ENCODE measurements at places on chromosomes 1 and 21.

DNA sequence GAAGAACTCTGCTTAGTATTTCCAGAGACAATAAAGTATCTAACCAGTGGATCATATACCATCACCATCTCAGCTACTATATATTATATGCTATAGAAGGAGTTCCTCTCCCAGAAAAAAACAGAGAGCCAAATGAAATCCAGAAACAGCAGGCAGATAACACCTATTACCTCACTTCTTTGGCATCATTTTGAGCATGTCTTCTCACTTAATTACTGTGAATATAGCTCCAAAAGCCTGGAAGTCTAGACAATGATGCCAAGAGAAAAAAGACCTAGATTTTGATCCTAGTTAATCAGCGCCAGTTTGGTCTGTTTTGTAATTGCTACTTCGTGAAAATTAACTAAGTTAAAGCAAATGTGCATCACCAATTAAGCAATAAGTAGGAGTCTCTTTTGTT, 131.3 kb downstream of the EIF4G3 start:
- DNase-seq: no peak

DNA sequence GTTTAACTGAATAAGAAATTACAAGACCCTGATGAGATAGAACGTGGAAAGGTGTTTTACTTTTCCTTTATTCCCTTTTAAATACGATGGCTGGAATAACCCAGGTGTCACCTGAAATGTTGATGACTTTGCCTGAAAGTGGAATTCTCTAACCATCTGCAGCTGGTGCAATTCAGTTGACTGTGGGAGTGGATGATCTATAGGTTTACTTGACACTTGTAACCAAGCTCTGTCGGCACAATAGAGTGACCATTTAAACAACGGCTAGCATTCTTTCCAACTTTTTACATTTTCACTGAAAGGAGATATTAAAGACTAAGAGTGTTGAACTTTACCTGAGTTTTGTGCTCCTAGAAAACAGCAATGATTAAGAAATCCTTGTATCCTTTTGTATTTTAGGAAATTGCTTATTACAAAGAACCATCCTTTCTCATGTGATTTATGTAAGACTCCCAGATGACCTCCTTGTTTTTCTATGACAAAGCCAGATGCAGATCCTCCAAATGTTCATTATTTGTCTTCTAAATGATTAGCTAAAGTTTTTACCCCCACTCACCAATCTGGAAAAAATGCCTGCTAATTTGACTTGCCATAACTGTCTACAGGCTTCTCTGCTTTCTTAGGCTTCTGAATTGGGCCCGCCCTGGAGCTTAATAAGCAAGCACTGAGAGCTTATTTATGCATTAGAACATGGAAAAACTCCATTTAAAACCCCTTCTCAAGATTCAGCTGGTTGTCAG, 129.5 kb upstream of the LRRC7 start:
- no peak for DNase-seq

DNA sequence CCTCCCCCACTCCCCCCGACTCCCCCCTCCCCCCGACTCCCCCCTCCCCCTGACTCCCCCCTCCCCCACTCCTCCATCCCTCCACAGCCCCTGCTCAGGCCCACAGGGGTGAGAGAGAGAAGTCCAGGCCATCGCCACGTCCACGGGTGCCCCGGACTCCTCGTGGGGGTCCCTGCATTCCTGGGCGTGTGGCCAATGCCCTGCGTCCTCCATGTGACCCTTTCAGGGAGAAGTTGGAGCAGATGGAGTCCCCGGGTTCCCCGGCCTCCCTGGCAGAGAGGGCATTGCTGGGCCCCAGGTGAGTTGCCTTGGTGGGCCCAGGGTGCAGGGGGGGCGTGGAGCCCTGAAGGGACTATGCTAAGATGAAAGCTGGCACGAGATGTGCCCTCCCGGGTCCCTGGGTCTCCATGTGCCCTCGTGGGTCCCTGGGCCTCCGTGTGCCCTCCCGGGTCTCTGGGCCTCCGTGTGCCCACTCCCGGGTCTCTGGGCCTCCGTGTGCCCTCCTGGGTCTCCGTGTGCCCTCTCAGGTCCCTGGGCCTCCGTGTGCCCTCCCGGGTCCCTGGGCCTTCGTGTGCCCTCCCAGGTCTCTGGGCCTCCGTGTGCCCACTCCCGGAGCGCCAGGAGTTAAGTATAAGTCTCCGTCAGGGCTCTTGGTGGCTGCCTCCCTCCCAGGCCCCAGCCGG, 52.0 kb downstream of the SLC19A1 start:
- DNase-seq: no peak

DNA sequence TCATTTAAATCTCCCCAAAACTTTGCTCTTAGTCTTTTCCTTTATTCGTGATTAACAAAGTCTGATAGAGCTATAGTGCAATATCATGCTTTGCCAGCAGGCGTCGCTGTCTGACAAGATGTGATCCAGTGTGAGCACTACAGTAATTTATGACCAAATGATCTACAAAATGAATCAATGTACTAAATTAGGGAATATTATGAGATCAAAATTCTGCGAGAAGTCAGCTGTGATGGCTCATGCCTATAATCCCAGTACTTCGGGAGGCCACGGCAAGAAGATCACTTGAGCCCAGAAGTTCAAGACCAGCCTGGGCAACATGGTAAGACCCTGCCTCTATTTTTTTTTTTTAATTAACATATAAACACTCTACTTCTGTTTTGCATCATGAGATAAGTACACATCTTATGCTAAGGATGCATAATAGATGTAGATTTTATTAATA, 3.6 kb upstream of the SPSB1 start:
- peak; percentile 82 for DNase-seq

DNA sequence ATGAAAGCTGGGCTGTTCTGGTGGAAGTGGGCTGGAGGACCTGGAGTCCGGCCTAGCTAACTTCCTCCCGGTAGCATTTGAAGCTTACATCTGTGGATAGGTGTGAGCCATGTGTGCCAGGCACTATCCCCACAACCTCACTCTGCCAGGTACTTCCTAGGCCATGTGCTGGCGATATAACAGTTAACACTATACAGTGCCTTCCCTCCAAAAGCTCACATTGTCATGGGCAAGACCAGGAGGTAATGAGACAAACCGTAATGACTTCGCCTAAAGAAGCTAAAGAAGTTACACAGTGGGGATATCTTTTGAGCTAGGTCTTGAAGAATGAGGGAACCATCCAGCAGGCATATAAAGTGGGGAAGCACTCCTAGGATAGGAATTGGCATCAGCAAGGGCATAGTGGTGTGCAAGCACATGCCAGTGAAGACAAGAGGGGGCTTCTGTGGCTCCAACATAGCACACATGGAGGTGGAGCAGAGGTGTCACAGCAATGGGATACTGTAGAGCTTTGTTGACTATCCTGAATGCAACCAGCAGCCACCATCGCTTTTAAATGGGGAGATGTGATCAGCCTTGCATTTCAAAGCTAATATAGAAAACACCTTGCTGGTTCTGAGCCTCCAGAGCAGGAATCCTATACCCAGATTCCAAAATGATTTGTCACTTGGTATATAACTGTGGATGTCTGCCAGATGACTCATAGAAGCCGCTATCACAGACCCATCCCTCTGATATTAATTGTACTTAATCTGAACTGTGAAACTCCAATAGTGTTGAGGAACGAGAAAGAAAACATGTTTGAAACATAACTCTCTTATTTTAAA, 466.3 kb downstream of the LMO4 start:
- no peak for DNase-seq

- no peak for DNase-seq
These were observed 7.0 kb upstream of the SLC26A9 start for GRCh38 chr1:205950280-205950679.

GRCh38 chr21:41068496-41068895, 99.5 kb upstream of the BACE2 start:
- no peak for DNase-seq

DNA sequence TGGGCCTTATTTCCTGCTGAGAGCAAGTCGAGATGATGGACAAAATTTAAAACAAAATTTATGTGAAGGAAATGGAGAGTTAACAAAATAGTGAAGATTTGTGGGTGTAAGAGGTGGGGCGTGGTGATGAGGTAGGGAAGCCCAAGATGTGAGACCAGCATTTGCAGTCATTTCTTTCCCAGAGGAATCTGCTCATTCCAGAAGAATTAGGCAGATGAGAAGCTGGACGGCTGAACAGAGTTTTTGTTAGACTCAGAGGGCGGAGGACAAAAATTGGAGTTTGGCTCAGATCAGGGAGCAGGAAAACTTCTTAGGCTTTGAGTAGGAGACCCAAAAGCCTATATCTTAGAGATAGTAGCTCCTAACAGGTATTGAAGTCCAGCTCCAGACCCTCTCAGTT, 65.3 kb downstream of the CAMTA1 start:
- DNase-seq: no peak

DNA sequence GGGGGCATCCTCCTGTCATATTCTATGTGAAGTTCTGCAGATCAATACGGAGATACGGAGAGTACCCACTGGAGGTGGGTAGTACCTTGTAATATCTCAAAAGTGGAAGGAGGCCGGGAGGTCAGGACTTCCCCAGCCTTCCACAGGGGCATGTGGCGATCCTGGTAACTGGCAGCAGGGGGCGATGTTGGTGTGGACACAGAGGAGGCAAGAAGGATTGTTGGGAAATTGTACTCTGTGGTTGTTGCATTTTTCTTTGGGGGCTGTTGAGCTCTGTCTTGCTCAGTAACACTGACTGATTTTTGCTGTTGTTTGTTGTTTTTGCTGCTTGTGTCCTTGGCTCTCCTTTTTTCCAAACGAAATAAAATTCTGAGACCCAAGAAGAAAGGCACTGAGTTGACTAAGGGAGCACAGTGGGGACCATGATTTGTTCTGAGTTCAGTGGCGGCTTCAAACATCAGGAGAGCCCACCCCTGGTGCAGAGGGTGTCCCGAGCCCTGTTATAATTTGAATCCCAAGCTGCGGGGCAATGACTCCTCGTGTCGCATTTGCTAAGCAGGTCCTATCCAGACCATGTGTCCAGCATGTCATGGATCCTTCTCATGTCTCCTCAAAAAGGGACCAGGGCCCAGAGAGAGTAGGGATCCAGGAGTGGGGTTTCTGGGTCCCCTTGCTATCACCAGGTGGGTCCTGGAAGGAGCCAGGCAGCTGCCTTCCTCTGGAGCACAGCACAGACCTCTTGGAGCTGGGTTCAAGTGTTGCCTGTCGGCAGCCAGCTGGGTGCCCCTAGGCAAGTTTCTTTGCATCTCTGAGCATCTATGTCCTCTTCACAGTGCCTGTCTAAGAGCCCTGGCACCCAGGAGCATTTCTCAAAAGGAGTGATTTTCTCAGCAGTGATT, 22.8 kb downstream of the LHX4 start:
- DNase-seq: peak; percentile 10

GRCh38 chr1:87165177-87165576, 163.5 kb upstream of the LMO4 start:
- no peak for DNase-seq

GRCh38 chr1:147273409-147274336, 31.2 kb downstream of the CHD1L start:
- peak; percentile 1 for DNase-seq

GRCh38 chr1:184945678-184946412, 28.5 kb downstream of the NIBAN1 start:
- DNase-seq: no peak

DNA sequence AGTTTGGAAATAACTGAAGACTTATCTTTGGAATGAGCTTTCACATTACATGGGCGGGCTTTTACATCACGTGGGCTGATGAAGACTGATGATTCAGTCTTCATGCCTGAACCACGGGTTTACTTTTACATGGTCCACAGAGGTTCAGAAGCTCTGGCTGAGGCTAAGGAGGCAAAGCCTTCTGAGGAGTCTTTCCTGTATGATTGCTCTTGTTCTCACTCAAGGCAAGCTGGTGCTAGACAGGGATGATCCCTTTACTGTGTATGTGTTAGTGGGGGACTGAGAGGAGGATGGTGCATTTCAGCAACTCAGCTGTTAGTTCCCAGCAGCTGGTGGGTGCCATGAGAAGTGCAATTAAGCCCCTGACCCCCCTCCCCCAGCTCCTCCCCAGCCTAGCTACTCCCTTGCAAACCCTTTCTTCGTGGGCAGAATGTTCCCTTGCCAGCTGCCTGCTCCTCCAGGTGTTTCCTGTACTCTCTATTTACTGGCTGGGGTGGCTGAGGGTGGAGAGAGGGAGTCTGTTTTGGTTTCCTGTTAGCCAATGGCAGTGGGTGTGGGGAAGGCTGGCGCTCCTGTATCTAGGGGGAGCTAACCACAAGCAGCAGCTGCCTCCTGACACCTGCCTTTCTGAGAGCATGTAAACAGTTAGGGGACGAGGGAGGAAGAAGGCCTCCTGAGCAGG, 15.4 kb downstream of the BTG2 start:
- DNase-seq: no peak

DNA sequence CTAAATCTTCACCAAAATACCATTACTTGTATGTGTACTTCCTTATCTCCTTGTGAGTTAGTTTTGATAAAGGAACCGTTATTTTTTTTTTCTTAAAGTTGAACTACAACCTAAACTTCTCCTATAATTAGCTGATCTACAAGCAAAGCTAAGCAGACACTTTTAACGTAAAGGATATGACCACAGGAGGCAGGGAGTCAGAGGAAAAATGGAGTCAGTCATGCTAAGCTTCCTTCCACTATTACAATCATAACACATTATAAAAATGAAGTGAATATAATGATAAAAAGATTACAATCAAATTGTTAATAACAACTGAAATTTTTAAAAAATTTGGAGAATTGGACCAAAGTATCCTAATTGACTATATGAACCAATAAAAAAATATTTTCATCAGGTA, 892.6 kb downstream of the KCNT2 start:
- DNase-seq: no peak

DNA sequence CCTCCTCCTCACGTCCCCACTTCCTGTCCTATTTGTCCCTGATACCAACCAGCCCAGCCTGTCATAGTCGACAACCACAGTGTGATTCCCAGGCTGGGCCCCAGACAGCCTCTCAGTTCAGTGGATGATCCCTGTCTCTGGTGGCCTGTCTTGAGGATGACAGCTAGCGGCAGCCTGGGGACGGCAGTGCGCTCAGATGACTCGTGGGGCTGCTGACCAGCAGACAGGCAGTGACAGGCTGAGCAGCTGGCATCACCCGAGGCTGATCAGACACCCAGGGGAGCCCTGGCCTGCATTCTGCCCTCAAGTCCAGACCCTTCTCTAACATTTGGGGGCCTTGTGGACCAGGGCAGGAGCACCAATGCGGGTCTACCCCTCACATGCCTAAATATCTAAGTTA, 21.0 kb downstream of the NKAIN1 start:
- DNase-seq: no peak

- DNase-seq: no peak
These were observed 2.7 kb upstream of the YBX1 start for GRCh38 chr1:42679364-42679983.

GRCh38 chr1:172252321-172252720, 168.2 kb upstream of the C1orf105 start:
- DNase-seq: no peak

GRCh38 chr1:33363470-33363861, 42.6 kb upstream of the A3GALT2 start:
- DNase-seq: no peak

Data from activated CD8-positive, alpha-beta memory T cell treated with anti-CD3 and anti-CD28 coated beads for 1 hour (primary cell).